ENCODE measurements at places on chromosomes 1 and 21.

- no peak for DNase-seq
Measured at GRCh38 chr1:159088050-159088449, 11.5 kb upstream of the AIM2 start.

GRCh38 chr1:181135437-181135731, 46.9 kb downstream of the IER5 start:
- DNase-seq = no peak

DNA sequence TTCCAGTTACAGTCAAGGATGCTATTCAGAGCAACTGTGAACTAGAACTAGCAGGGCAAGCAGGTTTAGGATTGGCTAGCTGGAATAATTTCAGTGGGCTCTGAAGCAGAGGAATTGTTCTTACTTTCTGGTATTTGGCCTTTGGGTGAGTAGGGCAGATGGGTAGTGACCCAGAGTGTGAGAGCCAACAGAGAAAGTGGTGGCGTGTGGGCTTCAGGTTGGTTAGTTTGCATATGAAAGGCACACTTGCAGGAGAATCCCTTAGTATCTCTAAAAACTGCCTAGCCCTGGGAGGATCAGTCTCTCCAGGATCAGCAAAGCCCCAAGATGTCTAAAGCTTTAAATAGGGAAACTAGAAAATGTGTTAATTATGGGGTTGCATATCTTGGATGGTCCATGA, 67.6 kb upstream of the LRRC8B start:
- no peak for DNase-seq

GRCh38 chr1:31793586-31794285, 22.1 kb downstream of the SPOCD1 start:
- DNase-seq = no peak

GRCh38 chr1:92901699-92902405, 59.4 kb downstream of the DIPK1A start:
- DNase-seq = no peak

- DNase-seq = no peak
Measured at GRCh38 chr21:40729761-40730425, 117.1 kb downstream of the DSCAM start.

DNA sequence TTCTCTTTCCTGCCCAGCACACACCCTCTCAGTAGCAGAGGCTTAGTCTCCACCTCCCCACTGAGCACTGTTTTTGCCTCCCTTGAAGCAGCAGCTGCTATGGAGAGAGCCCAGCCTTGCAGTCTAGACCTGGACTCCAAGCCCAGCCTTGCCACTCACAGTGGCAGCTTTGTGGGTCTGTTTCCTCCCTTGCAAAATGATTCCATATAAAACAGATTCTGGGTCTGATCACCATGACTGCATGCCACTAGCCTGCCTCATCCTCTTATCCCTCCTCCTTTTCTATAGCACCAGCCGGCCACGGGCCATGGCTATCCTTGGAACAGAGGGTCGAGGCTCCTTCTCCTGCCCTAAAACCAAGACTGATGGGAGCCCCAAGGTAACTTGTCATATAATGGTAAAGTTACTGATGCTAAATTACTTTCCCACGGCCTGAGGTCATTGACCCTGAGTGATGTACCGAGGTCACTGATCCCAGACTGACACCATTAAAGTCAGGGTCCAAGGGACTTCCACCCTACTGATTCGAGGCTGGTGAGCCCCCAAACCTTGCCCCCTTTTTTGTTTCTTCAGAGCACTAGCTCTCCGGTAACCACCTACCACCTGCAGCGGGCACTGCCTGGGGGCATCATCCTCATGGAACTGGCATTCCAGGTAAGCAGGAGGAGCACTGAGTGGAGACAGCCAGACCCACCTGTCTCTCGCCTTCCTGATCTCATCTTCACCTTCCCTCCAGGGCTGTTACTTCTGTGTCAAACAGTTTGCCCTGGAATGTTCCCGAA, 7.9 kb downstream of the HYI start:
- DNase-seq = no peak

DNA sequence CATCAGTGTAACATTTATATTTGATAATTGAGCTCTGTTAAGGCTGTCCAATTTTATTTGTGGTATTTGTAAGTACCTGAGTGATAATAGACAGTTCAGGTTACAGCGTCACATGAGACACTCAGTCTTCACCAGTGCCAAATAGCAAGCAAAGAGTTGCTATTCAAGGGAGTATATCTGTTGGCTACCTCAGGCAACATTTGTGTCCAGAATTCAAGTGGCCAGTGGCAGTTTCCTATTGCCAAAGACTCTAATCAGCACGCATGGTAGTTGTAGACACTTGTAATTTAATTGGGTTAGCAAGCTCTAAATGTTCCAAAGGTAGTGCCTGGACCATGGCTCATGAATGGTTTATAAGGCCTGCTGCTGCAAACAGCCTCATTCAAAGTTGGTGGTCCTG, 1524.3 kb upstream of the B3GALT2 start:
- DNase-seq = no peak

GRCh38 chr21:35814858-35815619, 245.3 kb downstream of the SETD4 start:
- peak; percentile 8 for DNase-seq

DNA sequence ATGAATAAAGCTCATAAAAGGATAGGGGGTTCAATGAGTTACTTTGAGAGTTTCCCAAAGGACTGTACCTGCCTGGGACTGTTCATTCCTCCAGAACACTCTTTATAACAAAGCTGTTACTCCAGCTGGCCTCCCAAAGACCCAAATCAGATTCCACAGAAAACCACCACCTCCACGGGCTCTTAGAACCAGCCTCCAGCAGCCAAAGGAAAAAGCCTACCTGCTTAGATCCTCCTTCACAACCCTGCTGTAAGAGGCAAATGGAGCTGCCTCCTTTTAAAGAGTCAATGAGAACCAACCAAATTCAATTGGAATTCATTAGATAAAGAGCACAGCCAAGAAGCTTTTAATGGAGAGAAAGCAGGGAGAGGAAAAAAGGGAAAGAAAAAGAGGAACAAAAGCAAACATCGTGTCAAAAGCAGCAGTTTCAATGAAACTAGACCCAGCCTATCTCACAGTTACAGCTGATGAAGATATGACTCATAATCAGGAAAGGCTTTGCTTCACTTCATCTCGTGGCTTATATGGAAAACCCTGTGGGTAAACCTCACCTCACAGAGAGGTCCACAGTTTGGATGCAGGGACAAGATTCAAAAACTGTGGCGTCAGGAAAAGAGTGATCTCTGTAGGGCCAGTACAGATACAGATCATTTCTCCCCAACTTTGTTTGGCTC, 27.8 kb upstream of the FMO4 start:
- peak; percentile 60 for DNase-seq

DNA sequence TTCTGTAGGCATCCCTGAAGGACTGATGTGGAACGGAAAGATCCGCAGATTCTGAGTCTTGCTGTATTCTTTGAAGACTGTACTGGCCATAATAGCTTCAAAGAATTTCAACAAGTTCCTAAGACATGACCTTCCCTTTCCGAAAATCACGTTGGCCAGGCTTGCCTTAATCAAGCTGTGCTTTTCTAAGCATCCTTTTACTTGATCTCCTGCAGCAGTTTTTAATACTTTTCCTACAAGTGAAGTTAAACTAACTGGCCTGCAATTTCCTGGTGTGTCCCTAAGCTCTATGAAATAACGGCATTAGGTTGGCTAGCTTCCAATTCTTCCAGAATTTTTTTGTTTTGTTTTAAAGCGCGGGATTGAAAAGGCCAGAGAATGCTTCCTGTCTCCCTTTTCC, 40.3 kb downstream of the SPAG17 start:
- DNase-seq = no peak

DNA sequence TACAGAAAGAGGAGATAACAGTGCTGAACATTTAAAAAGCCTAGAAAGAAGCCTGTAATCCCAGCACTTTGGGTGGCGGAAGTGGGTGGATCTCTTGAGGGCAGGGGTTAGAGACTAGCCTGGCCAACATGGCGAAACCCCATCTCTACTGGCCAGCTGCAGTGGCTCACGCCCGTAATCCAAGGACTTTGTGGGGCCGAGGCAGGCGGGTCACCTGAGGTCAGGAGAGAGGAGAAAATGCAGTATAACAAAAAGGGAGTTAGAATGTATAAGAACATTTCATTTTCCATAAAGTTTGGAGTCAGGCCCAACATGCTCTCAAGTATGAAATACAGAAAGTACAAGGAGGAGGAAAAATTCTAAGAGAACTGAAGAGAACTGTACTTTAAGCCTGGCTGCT, 134.5 kb downstream of the SMYD3 start:
- DNase-seq = no peak

DNA sequence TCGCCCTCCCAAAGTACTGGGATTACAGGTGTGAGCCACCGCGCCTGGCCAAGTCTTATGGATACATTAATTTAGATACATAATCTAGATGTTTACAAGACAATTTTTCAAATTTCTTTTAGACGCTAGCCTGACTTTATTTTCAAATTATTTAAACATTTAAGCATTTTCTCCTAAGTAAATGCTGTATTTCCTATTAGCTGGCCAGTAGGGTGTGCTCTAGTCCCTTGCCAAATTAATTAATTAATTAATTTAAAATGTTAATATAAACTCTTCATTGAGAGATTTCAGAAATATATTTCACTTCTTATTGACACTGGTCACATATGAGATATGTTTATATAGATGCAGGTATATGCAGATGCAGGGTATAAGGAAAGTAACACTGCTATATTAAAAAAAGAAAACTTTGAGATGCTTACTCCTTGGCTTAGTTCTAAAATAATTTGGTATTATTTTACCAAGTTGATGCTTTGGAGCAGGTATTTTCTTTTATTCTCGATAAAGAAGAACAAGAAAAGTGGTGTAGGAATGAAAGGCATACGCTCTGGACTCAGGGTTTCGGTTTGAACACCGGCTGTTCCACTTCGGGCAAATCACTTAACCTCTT, 5.2 kb upstream of the ERRFI1 start:
- no peak for DNase-seq

GRCh38 chr21:28635541-28635940, 357.1 kb downstream of the LTN1 start:
- DNase-seq = no peak
